Stimulated activated CD8-positive, alpha-beta memory T cell treated with anti-CD3 and anti-CD28 coated beads, Interleukin-2, amount 100 ng/mL, for 1 hour (primary cell): ENCODE measurements at places on chromosomes 3 and 15.

- no peak for DNase-seq
These were observed 14.5 kb downstream of the GOLIM4 start for GRCh38 chr3:168081171-168081771.

DNA sequence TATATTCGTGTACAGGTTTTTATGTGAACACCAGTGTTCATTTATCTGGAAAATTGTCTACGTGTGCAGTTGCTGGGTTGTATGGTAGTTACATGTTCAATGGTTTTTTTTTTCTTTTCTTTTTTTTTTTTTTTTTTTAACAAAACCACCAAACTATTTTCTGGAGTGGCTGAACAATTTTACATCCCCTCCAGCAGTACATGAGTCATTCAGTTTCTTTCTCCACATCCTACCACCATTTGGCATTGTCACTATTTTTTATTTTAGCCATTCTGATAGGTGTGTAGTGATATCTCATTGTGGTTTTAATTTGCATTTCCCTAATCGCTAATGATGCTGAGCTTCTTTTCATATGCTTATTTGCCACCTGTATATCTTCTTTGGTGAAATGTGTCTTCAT is 256.3 kb upstream of the EOMES start:
- no peak for DNase-seq

GRCh38 chr15:31857194-31857593 is 173.1 kb upstream of the CHRNA7 start:
- no peak for DNase-seq

DNA sequence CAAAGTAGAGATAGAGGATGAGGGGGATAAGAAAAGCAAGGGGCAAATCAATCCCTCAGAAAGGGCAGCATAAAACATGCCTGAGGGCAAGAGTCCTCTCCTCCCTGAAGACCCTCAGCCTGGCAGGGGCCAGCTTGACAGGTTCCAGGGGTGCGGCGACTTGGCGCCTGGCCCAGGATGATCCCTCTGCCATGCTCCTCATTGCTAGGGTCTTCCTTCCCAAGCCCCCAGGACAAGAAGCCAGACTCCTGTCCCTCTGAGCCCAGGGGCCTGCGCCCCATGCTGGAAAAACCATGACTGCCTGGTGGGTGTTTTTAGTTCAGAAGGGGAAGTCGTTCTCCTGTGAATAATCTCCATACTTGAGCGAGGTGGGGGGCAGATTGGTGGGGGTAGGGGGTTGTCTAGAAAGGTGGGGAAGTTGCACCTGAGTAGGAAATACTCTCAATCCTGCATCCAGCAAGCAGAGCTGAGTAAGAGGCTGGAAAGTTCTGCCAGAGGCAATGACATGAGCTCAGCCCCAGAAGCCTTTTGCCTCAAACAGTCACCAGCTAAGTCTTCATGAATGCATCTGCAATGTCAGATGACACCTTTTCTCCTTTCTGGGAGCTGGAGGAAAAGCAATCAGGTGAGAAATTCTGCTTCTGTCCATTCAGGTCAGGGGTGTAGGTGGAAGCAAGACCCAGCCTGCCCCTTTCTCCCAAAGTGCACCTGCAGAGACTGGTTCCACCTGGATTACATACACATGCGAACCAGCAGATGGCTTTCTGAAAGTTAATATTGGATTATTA is 18.3 kb downstream of the SLC12A8 start:
- no peak for DNase-seq

DNA sequence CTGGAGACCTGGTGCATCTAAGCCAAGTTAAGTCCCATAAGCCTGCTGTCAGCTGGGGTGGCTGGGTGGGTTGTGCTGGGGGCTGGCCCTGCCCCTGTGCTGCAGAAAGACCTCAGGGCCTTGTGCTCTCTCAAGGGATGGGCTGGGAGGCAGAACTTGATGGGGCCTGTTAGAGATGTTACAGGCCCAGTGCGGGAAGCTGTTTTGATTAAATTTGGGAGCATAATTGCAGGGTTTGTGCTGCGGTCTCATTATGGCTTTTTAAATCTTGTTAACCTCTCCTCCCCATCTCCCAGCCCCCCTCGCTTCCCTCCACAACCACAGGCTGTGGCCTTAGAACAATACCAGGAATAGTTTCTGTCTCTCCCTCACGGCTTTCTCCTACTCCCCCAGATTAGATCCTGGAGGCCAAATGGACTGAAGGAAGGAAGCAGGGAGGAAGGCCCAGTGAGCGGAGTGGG is 87.6 kb upstream of the TLE3 start:
- DNase-seq, result no peak

DNA sequence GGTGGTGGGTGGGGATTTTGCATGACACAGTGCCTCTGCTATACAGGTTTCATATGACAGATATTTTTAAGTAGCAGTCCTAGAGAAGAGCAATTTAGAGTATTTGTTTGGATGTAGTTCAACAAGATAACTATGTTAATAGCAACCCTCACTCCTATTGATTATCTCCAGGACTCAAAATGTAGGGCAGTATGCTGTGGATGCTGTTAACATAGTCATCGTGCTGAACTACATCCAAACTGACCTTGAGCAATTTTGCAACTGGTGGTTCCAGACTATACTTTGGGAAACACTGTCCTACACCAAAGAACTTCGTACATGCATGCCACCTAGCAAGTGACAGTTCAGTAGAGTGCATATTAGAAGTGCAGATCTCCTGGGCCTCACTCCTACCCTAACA is 117.6 kb downstream of the IL5RA start:
- no peak for DNase-seq

DNA sequence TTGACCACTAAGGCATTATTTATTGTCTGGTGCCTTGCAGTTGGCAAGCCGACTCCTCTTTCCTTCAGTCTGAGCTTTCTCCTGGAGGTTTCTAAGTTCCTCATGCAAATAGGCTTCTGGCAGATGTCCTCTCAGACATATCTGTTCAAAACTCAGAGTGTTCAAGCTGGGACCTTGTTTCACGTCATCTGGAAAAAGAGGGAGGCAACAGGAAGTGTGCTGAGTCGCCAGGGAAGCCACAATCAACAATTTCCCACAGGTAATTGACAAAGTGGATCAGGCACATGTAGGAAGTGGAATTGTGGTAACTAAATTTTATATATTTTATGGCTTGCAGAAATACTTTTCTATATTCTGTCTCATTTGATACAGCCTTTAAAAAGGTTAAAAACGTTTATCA is 14.6 kb downstream of the SCG5 start:
- DNase-seq, result no peak

DNA sequence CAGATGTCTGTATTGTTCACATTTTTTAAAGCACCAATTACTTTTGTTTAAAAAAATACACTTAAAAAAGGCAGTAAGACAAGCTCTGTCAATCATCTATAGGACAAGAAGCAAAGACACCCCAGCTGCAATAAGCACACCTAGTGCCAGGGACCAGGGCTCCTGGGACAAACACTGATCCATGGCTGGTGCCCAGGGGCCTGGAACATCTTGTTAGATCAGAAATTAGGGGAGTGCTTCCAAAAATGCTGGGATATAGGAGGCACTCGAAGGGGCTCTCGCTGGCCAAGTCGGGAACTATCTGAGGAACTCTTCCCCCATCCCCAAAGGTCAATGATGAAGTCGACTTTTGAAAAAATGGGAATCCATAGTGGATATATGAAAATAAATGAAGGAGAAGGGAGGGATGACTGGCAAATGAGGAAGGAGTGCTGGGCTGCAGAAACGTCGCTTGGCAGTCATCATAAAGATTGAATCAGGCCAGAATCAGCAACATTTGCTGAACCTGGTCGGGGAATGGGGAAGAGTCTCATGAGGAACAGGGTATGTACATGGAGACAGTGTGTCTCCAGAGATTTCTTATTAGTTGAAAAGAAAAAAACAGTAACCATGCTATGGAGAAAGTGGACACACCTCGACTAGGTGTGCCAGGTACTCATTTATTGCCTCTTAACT is 28.5 kb downstream of the TSPAN3 start:
- DNase-seq, result no peak

DNA sequence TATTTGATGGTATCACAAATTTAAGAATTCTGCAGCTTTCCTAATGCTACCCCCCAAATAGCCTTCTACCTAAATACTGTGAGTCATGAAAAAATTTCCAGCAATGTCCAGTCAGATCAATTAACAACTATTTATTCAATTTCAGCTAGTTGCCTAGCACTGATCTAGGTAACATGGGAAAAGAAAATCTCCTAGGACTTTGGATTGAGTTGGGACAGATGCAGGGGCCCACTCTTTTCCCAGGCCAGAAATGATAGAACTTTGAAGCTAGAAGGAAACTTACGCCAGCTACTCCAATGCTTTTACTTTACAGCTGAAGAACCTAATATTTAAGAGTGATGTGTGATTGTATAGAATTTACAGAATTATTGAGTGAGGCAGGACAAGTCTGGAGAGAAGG is 196.3 kb downstream of the FMN1 start:
- DNase-seq, result no peak

DNA sequence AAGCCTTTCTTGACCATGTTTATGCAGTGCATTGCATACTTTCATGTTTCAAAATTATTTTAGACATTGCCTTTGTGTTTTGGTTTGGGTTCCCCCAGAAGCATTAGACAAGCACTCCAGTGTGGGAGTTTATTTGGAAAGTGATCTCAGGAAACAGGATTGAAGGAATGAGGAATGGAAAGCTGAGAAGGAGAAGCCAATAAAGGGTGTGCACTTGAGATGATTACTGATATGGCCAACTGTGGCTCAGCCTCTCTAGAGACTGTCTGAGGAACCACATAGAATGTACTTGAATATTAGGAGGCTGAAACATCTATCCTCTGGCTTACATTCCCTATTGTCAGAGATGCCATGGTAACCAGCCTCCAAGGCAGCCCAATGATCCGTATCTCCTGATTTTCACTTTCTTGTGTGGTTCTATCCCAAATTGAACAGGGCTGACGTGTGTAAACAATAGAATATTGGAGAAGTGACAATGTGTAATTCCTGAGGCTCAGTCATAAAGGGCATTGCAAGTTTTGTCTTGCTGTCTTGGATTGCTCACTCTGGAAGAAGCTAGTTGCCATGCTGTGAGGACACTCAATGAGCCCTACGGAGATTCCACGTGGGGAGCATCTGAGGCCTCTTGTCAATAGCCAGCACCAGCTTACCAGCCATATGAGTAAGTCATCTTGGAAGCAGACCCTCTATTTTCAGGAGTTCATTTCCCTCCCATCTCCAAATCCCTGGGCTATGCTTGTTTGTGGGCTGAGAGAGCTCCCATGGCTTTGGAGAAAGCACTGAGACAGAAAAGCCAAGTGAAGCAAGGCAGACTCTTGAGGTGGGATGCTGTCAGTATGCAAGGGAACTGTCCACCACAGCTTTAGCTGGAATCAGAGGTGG is 84.7 kb downstream of the SCN11A start:
- no peak for DNase-seq

DNA sequence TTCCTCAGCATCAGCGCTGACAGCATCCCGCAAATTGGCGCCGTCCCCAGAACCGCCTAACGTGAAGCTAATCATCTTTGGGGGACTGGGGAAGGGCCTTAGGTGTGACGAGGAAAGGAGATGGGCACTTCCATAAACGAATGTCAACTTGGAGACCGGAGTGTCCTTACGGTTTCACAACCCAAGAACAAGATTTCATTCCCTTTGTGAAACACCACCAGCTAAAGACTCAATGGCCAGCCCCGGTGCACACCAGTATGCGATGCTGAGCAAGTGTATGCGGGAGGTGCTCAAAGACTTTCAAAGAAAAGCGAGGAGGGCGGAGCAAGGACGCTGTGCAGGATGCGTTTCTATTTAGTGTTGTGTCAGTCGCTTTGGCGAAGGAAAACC is 759 bp upstream of the TTBK2 start:
- DNase-seq, result peak; percentile 1

- no peak for DNase-seq
These were observed 392.8 kb downstream of the OCA2 start for GRCh38 chr15:27706300-27706699.

GRCh38 chr15:89114990-89115389 is 26.7 kb downstream of the ABHD2 start:
- no peak for DNase-seq

- DNase-seq, result no peak
These were observed 19.2 kb downstream of the P3H2 start for GRCh38 chr3:190101320-190102011.

GRCh38 chr3:196273655-196274054 is 13.9 kb downstream of the PCYT1A start:
- DNase-seq, result no peak

GRCh38 chr3:196931157-196931556 is 11.2 kb downstream of the NCBP2 start:
- DNase-seq, result no peak

- no peak for DNase-seq
These were observed 766.5 kb downstream of the NTRK3 start for GRCh38 chr15:87489902-87490665.

GRCh38 chr15:41876007-41876406 is 17.8 kb downstream of the SPTBN5 start:
- DNase-seq, result no peak

DNA sequence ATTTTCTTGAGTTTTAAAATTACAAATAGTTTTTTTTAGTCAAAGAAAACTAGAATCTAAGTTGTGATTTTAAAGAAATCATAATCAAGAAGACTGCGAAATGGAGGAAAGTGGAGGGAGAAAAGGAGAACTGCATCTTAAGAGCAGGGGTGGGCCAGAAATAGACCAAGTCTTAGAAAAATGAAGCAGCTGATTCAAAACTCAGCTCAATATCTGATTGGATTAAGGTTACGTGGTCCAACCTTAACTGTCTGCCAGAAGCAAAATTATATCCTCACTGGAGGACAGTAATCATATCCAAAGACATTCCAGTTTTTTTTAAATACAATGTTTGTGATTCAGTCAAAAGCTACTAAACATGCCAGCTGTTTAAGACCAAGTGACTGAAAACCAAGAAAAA is 41.4 kb downstream of the CHSY1 start:
- no peak for DNase-seq

- DNase-seq, result no peak
These were observed 127.9 kb downstream of the MITF start for GRCh38 chr3:69866988-69867720.

- no peak for DNase-seq
These were observed 52.2 kb upstream of the FXR1 start for GRCh38 chr3:180860180-180860858.

DNA sequence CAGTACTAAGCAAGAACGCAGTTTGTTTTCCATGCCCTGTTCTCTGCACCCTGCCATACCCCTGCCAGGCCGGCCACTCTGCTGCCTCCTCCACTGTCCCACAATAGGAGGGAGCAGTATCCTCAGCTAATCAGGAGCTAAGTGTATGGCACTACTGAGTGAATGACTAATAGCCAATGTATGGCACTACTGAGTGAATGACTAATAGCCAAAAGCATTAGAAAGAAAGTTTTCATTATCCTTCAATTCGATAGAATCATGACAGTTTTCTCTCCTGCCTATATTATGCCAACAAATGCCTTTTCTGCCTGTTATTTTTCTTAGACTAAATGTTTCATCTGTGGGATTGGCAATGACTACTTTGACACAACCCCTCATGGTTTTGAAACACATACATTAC is 107.5 kb upstream of the CHRM5 start:
- DNase-seq, result no peak
